ENCODE measurements at places on chromosomes 2 and 18.

DNA sequence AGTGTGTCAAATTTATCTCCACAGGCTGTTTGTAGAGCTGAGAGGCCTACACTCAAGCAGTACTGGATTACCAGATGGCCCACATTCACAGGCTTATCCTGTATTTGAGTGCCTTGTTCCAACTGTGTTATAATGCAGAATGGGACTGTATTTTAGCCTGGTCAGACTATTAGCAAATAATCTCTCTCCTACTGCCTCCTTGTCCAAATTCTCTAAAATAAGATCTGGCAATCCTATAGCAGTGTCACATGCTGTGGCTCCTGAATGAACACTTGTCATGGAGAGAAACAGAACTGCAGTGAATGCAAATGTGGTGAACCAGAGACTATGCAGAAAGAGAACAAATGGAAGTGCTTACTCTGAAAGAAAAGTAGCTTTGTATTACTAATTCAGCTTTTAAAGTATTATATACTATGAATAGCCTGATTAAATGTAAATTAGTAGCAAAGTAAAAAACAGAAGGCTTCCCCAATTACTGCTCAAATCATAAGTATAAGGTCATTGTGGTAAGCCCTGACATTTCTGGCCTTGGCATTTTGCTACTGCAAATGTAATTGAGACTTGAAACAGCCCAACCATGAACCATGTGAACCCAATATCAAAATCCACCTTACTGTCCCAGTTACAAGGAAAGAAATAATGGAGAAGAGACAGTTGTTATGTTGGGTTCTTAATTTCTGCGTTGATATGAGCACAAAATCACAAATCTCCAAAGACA lies 80.0 kb downstream of the MAP4K3 start:
- DNase-seq: no peak

DNA sequence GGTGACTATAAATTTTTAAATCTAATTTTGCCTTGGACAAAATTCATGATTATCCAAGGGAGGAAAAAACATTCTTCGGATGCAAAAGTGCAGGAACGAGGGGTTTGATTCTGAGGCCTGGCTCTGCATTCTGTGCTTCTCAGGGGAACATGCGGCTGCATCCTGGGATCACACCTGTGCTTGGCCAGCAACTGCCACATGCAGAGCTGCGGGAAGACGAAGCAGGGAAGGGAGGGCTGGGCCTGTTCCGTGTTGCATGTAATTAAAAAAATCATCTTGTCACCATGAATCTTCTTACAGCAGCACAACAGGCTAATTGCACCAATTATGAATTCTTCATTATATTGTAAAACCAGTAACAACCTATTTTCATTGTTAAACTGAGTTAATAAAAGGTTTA lies 158.0 kb upstream of the ALKAL2 start:
- no peak for DNase-seq

DNA sequence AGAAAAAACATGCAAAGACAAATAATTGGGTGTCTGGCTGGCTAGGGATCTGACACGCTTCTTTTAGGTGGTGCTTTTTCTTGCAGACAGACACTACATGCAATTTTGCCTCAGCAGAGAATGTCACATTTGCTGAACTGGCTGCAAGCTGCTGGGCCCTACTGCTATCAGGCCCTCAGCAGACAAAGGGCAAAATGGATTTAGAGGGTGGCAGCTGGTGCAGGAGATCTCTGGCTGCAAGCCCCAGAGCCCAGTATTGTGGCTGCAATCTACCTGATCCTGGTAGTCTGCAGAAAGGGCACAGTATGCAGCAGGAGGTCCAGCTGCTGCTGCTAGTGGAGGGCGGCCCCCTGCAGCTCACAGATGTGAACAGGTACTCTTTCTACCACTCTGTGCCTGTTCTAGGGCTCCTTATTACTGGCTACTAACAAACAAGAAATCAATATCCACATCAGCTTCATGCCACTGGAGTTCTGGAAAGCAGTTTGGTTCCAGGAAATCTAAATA lies 796.7 kb upstream of the CELF4 start:
- no peak for DNase-seq

DNA sequence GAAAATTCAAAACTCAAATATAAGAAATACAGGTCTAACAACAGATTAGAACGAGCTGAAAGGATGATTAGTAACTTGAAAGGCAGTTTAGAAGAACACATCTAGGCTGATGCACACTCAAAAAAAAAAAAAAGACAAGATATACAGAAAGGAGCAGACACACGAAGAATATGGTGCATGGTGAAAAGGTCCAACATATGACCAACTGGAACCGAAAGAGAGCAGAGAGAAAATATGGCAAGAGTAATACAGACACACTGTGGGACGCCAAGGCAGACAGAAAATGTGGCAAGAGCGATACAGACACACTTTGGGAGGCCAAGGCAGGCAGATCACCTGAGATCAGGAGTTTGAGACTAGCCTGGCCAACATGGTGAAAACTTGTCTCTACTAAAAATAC lies 39.8 kb downstream of the NDUFA10 start:
- DNase-seq: no peak

DNA sequence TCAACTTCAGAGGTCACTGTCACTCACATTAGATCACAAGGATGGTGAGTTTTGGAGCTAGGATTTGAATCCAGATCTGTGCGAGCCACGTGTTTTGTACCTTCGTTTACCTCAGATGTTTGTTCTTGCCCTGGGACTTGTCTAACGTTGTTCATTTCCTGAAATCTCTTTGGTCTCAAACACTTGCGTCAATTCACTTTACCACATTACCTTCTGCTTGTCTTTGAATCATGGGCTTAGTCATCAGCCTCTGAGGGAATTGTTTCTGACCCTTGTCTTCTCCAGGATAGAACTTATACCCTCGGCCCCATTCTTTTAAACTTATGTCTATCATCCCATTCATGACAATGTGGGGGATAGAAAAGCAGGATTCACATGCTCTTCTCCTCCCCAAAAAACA lies 282.7 kb downstream of the DCDC2C start:
- DNase-seq: no peak

DNA sequence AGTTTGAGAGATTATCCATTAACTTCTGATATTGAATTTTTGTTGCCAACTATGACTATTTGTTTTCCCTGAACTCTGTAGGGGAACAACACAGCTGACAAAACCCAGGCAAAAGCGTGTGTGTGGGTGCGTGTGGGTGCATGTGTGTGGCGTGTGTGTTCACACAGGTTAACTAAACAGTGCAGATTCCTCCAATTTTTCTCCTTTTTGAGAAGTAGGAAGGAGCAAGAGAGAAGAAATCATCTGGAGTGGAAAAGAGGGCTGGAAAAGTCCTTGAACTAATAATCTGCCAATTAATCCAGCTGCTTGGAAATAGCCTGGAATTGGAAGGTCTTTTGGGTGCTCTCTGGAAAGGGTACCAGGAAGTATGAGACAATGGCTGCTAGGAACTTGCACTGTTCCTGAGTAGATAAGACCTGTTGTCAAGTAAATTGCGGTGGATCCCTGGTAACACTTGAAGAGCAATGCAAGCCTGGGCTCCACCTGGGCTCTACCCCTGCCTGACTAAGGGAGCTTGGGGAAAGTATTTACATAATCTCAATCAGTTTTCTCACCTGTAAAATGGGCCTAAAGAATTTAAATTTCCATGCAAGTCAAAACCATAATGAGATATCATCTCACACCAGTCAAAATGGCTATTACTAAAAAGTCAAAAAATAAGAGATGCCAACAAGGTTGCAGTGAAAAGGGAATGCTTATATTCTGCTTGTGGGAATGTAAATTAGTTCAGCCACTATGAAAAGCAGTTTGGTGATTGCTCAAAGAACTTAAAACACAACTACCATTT lies 40.5 kb upstream of the IL1R1 start:
- DNase-seq: no peak

DNA sequence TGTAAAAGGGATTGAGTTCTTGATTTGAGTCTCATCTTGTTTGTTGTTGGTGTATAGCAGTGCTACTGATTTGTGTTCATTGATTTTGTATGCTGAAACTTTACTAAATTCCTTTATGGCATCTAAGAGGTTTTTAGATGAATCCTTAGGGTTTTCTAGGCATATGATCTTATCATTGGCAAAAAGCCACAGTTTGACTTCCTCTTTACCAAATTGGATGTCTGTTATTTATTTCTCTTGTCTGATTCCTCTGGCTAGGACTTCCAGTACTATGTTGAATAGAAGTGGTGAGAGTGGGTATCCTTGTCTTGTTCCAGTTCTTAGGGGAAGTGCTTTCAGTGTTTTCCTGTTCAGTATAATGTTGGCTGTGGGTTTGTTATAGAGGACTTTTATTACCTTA lies 4.8 kb downstream of the ANKAR start:
- DNase-seq: no peak

GRCh38 chr18:29078273-29078672 lies 901.3 kb upstream of the CDH2 start:
- no peak for DNase-seq

GRCh38 chr2:24220554-24221291 lies 45.9 kb downstream of the FAM228A start:
- no peak for DNase-seq

DNA sequence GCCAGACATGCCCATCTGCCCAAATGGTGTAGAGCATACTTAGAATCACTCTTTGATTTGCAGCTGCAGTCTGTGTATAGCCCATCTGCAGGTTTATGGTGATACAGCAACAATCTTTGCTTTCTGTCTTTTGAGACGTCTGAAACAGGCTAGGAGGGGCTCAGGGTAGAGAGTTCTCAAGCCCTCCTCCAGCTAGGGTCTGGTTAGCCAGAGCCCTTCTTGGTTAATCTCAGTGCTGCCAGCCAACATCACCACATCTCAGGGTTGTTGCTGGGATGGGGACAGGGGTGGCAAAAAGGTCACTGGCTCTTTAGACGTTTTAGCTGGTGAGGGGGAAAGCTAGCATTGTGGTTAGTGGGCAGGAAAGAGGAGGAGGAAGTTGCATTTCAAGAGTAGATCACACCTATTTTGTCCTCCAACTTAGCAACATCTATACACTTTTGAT lies 136.6 kb upstream of the ACAA2 start:
- no peak for DNase-seq

DNA sequence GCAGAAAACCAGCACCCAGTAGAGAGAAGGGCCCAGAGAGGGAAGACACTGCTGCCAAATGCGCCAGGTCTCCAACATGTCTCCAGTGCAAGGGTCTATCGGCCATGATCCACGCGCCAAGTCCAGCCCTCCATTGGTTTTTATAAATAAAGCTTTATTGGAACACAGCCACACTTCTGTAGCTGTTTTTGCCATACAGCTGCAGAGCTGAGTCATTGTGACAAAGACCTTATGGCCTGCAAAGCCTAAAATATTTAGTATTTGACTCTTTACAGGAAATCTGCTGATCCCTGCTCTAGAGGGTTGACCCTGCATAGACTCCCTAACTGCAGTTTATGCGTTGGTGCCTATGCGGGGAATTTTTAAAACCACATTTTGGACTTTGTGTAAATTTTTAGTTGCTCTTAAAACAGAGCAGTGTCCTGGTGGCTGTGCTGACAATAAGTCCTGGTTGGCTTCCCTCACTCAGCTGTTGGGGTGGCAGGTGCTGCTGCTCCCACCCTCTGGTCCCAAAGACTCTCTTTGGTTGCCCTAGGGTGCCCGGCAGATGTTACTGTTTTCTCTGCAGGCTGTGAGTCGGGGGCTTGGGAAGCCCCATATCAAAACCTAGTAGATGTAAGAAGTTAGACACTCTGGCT lies 154.9 kb downstream of the CTIF start:
- DNase-seq: no peak

GRCh38 chr2:174572556-174572955 lies 25.0 kb downstream of the WIPF1 start:
- DNase-seq: no peak

GRCh38 chr2:10668402-10669012 lies 21.3 kb downstream of the NOL10 start:
- DNase-seq: peak; percentile 30

DNA sequence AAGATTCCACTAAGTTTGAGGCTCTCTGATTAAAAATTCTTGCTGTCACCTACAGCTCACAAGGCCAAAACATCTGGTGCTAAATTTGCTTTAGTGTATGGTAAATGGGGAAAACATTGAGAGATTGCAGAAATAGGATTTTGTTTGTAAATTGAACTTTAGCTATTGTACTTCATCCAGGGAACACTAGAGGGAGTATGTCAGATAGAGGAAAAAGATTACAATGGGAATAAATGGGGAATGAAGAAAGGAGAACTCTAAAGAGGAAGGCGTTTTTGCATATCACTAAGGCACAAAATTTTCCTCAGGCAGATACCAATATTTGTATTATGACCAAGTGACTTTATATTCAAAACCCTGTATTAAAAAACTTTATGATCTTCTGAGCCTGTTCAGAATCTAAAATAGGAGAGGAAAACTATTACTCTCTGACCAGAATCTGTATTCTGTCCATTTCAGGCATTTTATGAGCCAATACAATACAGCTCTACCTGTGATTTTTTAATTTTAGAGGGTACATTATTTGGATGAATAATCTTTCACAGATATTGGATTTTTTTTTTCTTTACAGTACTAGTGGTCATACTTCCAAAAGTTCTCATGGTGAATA lies 52.3 kb upstream of the ITGB6 start:
- DNase-seq: peak; percentile 22

Data from GM20000 (cell line).